ENCODE measurements at places on chromosomes 16 and 17.

GRCh38 chr17:43468691-43469139 is 15.1 kb upstream of the DHX8 start:
- DNase-seq = no peak

DNA sequence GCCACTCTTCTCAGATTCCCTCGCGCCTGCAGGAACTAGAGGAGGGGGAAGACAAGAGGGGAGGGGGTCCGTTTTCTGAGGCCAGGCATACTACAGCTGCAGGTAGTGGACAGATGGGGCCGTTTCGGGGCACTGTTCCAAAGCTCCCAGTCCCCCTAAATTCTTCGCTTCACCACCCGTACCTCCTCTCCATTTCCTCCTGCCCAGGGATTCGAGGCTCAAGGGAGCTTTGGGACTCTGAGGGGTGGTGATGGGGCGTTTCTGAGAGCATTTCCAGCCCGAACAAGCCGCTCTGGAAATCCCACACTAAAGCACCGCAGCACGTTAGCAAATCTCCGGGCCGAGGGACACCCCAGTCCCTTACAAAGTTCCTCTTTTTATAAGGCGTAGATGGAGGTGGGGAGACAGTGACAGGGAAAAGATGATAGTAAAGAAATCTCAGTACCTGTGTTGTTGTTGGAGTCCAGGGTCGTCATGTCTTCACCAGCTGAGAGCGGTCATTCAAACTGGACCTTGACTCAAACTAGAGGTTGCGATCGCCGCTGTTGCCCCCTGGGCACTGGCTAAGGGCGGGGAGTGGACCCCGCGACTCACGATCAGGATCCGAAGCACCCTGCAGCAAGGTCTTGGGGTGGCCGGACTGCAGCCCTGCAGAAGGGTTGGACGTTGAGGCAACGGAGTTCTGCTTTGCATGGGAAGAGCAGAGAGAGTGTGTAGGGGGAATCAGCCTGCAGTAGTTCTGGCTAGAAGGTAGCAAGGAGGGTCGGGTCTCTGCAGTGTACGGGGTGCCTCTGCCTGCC is 570 bp downstream of the NR1D1 start:
- DNase-seq = peak; percentile 95

DNA sequence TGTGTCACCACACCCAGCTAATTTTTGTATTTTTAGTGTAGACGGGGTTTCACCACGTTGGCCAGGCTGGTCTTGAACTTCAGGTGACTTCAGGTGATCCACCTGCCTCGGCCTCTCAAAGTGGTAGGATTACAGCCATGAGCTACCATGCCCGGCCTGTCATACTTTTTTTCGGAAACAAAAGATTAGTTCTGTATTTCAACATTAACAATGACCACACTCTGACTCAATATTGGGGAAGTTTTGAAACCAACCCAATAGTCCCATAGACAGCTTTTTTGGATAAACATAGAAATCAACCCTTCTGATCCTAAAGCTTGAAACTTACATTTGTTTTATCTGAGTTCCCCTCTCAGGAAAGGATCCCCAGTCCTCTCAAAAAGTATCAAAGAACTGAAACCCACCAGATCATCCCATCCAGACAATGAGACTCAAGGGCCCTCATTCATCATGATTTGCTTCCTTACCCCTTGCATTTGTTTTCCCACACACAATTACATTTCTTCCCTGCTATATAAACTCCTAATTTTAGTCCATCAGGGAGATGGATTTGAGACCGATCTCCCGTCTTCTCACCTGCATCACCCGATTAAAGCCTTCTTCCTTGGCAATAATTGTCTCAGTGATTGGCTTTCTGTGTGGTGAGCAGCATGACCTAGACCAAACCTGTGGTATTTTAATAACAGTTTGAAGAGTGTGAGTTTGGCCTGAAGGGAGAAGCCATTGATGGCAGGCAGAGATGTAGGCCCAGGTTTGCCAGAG is 7.2 kb upstream of the AGRP start:
- no peak for DNase-seq

DNA sequence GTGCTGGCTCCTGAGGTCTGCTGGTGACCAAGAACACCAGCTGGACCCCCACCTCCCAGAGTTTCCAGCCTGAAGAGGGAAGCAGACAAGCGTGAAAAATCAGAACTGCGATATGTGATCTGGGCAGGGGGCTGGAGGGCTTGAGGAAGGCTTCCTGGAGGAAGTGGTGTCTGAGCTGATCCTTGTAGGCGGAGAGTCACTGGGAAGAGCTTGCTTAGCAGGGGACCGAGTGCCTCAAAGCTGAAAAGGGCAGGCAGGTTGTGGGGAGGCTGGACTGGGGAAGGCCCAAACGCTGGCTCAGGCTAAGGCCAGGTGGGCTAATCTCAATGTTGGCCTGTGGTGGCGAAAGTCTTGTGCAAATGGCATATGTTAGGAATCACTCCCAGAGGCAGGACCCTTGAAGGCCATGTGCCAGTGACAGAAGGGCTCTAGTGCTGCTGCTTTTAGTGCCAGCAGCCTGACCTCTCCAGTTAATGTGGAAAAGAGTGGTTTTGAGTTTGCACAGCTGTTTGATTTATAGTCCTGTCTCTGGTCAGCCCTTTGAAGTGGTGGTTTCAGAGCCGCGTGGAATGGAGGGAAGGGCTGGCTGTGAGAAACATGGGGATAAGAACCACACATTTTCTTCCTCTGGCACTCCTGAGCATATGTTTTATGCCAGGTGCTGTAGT is 85.3 kb upstream of the LGALS9 start:
- DNase-seq = no peak

DNA sequence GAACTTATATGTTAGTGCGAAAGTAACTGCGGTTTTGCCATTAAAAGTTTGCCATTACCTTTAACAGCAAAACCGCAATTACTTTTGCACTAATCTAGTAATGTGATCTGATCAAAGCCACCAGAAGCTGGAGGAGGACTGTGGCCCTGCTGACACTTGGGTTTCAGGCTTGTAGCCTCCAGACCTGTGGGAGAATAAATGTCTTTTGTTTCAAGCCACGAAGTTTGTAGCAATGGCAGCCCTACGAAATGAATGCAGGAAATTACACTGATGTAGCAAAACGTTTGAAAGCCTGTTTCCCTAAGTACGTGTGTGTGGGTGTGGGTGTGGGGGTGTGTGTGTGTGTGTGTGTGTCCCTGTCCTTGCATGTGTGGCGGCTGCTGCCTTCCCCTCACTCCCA is 66.6 kb downstream of the WSB1 start:
- DNase-seq = no peak

DNA sequence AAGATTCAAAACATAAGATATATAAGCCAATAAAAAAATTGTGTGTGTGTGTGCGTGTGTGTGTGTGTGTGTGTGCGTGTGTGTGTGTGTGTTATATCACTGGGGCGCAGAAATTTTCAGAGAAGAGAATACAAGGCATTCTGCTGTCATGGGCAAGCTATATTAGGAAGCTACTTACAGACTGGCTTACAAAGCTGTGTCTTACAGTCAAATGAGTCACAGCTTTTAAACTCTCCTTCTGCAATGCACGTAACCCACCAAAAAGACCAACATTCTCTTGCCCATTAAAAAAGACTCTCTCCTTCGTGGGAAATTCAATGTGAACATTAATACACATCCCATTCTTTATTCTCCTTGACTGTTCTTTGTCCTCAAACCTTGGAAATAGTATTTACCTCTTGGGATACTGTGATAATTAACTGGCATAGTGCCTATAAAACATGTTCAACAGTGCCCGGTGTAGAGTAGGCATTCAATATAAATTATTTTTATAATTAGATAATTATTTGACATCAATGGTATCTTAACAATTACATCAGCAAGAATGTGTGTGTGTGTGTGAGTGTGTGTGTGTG is 860.4 kb upstream of the SOX9 start:
- no peak for DNase-seq

GRCh38 chr17:39277110-39277509 is 51.4 kb upstream of the STAC2 start:
- no peak for DNase-seq

DNA sequence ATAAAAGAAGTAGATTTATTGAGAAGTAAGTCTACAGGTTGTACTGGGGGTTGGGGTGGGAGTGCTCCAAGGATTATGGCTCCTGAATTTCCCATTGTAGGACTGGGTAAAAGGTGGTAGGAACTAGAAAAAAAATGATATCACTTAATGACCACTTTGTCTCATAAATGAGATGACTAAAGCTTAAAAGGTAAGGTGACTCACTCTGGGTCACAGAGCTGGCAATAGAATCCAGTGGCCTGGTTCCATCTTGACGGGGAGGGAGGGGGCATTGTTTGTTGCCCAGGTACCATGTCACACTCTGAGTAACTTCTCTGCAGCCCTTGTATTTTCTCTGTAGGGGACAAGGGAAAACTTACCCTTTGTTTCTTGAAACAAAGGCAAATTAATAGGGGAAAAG is 126.1 kb downstream of the PITPNC1 start:
- DNase-seq = peak; percentile 32

DNA sequence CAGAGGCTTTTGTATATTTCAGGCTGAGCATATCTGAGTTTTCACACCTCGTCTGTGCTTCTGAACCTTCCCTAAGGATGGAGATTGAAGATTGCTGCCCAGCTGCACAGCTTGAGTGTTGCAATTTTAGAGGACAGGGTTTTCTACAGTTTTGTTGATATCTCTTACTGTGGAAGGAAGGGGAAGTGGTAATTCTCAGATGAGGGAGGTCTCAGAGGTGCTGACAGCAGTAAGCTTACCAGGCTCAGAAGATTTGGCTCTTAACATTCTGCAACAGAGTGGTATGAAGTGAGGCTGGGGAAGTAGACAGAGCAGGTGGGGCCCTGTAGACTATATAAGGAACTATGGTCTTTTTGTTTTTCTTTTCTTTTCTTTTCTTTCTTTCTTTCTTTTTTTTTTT is 45.8 kb upstream of the ARHGAP17 start:
- DNase-seq = no peak

- no peak for DNase-seq
Observed at GRCh38 chr16:21685034-21685455, 21.3 kb downstream of the OTOA start.

DNA sequence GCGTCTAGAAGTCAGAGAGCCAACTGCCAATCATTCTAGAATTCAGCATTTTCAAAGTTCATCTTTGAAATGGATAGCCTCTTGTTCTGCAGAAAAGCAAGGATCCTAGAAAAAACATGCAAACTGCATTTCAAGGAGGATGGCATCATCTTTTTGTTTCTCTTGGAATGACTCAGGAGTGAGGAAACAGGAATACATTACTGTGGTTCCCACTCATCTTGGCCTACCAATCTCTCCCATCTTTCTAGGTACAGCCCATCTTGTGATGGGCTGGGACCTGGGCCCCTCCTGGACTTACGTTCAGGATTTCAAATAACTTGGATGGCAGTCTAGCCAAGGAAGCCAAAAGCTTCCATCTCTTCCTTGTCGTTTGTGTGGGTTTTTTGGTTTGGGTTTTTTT is 363.4 kb downstream of the CDH13 start:
- no peak for DNase-seq

GRCh38 chr16:5205361-5206040 is 107.9 kb upstream of the EEF2KMT start:
- no peak for DNase-seq

- no peak for DNase-seq
Observed at GRCh38 chr16:13829697-13830299, 90.2 kb upstream of the ERCC4 start.

DNA sequence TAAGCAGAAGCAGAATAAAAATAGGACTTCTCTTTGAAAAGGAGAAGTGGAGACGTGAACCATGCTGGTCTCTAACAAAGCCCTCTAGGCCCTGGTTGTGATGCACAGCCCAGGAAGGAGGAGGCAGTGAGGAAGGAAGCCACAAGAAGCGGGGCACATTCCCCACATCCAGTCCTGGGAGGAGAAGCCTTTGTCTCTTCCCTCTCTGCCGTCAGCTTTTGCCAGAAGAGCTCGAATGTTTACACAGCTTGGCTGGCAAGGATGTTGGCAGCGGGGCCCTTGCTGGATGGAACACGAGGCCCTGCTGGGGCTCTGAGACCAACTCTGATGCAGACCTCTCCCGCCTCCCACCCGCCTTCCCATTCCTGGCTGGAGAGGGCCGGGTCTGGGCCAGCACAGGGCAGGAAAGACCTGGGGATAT is 91.3 kb downstream of the MAF start:
- DNase-seq = no peak

GRCh38 chr17:73192206-73192893 is 505 bp upstream of the COG1 start:
- no peak for DNase-seq

GRCh38 chr16:75099738-75100602 is 16.6 kb downstream of the LDHD start:
- DNase-seq = no peak

DNA sequence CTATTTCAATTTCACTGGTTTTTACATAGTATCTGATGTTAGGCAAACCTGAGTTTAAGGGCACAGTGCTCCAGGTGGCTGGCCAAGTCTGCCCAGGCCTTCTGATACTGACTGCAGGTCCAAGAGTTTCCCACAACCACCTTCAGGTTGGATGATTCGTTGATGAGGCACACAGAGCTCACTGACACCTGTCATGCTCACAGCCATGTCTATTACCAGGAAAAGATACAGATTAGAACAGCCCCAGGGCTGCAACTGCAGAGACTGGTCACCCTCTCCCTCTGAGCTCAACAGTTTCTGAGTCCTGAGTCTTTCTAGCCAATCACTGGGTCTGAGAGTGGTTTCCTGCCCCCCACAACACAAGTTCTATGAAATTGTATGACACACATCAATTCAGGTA is 37.2 kb downstream of the MEAK7 start:
- DNase-seq = peak; percentile 52

DNA sequence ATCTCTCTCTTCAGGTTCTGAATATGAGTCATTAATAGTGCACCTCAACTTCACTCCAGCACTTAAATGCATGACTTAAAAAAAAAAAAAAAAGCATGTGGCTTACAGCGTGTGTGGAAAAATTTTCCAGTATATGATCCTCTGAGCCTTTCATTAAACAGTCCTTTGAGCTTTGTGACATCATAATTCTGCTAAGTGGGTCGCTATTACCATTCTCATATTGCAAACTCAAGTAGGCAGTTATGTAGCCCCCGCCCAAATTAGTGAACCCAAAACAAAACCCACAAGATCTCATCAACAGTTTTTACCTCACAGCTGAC is 672 bp downstream of the CMTR2 start:
- no peak for DNase-seq

DNA sequence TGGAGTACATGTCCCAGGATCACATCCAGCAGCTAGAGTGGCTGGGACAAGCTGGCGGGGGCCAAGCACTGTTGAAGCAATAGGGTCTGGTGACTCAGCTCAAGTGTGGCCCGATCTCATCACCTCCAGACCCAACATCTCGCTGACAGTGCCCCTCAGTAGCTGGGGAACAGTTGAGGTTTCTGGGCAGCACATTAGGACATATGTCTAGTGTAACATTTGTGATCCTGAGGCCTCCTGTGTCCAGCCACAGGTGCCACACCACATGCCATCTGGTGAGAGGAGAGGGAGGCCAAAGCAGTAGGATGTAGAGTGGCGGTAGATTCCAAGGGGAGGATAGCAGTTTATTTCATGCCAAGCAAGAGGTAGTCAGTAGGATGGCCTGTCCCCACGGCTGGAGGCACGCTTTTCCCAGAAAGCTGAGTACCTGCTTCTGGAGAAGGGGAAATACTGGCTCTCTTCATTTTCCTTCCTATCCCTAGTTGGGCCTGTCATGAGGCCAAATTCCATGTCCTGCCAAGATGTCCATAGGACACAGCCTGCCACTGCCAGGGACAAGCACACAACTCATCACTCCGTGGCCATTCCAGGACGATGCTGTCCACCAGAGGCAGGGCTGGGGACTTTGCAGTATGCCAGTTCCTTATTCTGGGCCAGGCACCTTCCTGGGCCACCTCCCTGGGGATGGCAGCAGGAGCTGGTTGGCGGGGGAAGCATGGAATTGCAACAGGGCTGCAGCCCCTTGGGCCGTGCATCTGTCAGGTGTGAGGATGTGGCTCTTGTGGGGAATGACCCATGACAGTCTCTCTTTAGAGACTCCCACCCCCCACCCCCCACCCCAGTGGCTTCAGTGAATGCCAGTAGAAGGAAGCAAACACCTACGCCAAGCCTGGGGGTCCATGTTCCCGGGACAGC is 24.0 kb downstream of the GGA3 start:
- no peak for DNase-seq
